Inflammatory macrophage treated with lipopolysaccharide for 1 hour (primary cell): ENCODE measurements at places on chromosomes 1 and 21.
A peak's percentile ranks its signal among the peaks of the same experiment; 100 is the strongest.

- DNase-seq, result no peak
Observed at GRCh38 chr21:16124378-16125138, 394.8 kb downstream of the USP25 start.

DNA sequence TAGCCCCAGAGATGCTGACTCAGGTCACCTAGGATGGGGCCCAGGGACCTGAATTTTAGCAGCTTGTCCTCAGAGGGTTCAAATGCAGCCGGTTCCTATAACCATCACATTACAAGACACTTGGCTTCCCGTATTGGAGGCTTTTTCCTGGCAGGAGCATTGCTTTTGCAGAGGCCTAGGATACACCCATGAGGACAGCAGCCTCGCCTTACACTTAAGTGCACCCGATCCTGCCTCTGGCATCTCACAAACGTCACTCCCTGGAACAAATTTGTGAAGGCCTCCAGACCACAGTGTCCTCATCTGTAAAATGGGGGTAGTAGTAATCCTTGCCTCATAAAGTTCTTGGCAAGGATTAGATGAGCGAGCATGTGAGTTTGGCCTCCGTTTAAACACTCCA lies 130.0 kb downstream of the KAZN start:
- no peak for DNase-seq

- peak; percentile 59 for DNase-seq
Observed at GRCh38 chr1:59008599-59009347, 224.9 kb upstream of the JUN start.

DNA sequence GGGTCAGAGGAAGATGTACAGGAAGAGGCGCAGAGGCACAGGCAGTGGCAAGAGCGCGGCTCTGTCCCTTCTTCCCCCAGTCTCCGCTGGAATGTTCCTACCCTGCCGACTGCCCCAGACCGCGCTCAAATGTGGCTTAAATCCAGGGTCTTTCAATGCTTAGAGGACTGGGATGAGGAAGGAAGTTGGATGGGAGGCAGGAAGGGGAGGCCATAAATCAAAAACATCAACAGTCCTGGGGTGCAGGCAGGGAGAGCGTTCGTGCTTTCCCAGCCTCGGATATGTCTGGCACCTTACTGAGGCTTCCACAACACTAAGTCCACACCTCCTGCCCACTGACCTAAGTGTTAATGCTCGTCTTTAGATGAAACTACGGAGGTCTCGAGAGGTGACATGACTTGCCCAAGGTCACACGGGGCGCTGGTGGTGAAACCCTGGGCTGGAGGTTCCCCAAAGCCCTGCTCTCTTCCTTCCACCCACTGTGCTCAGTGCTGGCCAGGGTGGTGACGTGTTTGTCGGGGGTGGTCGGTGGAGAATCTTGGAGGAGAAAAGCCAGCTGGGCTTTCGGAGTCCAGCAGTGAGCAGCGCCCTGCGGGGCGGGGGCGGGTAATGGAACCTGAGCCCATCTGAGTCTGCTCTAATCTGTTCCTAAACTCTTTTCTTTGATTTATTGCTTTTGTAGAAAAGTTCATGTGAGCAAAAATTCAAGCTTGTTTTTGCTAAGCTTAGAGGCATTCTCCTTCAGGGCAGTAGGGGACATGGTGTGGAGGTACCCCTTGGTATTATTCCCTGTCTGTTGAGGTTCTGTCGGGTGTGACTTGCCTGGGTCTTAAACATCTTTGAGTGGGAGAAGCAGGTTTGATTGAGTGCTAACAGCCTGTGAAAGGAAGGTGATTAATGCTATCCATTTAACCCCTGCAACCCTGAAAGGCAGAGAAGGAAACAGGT lies 708 bp downstream of the CDA start:
- peak; percentile 91 for DNase-seq

DNA sequence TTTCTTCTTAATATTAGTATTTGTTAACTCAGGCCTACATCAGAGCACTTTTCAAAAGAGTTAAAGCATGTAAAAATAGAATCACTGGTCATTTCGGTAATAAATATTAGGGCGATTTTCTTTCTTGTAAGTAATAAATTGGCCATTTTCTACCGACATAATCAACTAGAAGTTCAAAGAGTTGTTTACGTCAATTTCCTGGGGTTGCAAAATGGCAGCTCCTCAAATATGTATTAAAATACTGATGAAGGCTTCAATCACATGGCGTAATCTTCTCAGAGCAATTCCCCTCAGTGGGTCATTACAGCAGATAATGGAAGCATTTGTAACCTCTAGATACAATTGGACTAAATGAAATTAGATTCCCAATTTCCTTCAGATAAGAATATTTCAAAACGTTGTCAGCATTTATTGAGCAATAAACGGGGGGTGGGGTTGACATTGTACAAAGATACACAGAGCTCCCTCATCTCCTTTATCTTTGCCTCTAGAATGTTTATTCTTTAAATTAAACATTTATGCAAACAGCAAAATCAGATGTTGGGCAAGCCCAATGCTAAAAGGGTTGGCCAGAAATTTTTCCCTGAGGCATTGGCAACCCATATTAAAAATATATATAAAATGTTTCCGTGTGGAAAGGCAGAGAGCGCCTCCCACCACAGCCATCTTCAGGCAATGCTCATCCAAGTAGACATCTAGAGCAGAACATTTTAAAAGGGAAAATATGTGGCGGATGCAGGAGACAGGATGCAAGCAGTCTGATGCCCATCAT lies 240.6 kb downstream of the NCAM2 start:
- DNase-seq, result no peak
